ENCODE measurements at places on chromosomes 13 and 19. TPM values are rescaled to one million over a fixed set of nuclear protein-coding genes. Genes with fewer than 3 reads are reported as not detected.

SIGLEC7 gene
- total RNA-seq = 0.97 TPM

TTYH1 gene
- total RNA-seq = 1.5 TPM

ITGBL1 gene
- total RNA-seq = 6.8 TPM

ZNF112 gene
- 3.4 TPM for total RNA-seq

RTBDN gene
- not detected for total RNA-seq

SIGLEC12 gene
- not detected for total RNA-seq

CAMSAP3 gene
- total RNA-seq = 1.0 TPM

CYP4F8 gene
- total RNA-seq = not detected

CPB2 gene
- not detected for total RNA-seq

CCDC8 gene
- 28.1 TPM for total RNA-seq

TUBB4A gene
- 10.8 TPM for total RNA-seq

PRKACA gene
- 460 TPM for total RNA-seq

KLK4 gene
- not detected for total RNA-seq

DNAAF3 gene
- total RNA-seq = 0.59 TPM

ICAM5 gene
- total RNA-seq = 0.11 TPM

ZNF836 gene
- total RNA-seq = 7.0 TPM

OR7C1 gene
- total RNA-seq = not detected

ZNF235 gene
- 3.3 TPM for total RNA-seq

F10 gene
- 4.5 TPM for total RNA-seq

PEX11G gene
- total RNA-seq = 0.97 TPM

DAND5 gene
- 9.1 TPM for total RNA-seq

SLITRK1 gene
- not detected for total RNA-seq

ARHGAP33 gene
- 3.0 TPM for total RNA-seq

C13orf42 gene
- not detected for total RNA-seq

B9D2 gene
- 2.6 TPM for total RNA-seq

RNF17 gene
- not detected for total RNA-seq

RASGRP4 gene
- 1.8 TPM for total RNA-seq

SIRT2 gene
- total RNA-seq = 96.2 TPM

ZNF675 gene
- total RNA-seq = 3.7 TPM

LILRB3 gene
- total RNA-seq = 3.6 TPM

PTPRH gene
- 0.54 TPM for total RNA-seq

SMIM24 gene
- not detected for total RNA-seq

CBY2 gene
- not detected for total RNA-seq

ZNF568 gene
- total RNA-seq = 7.2 TPM

GJA3 gene
- total RNA-seq = 13.9 TPM

OR10H3 gene
- total RNA-seq = not detected

LATS2 gene
- total RNA-seq = 22.5 TPM

PTH2 gene
- total RNA-seq = not detected

ZNF442 gene
- 2.3 TPM for total RNA-seq

MICOS13 gene
- 165 TPM for total RNA-seq

TEX26 gene
- not detected for total RNA-seq

KCNN4 gene
- 0.19 TPM for total RNA-seq

ZNF723 gene
- total RNA-seq = not detected

GZMM gene
- total RNA-seq = 0.32 TPM

ADAMTS10 gene
- 9.1 TPM for total RNA-seq

OLFM2 gene
- total RNA-seq = 2.2 TPM

FRY gene
- total RNA-seq = 137 TPM

SLITRK5 gene
- 0.03 TPM for total RNA-seq

NTF4 gene
- 0.48 TPM for total RNA-seq

NCR1 gene
- total RNA-seq = not detected

FFAR2 gene
- total RNA-seq = 0.11 TPM

MCF2L gene
- total RNA-seq = 38.1 TPM

CGB3 gene
- total RNA-seq = not detected

ETFB gene
- 530 TPM for total RNA-seq

CD79A gene
- not detected for total RNA-seq

Data from Right ventricle myocardium superior (tissue), 1 donor.